ENCODE measurements at places on chromosomes 12 and 14. TPM values are rescaled to one million over a fixed set of nuclear protein-coding genes. Genes with fewer than 3 reads are reported as not detected.

- H3K4me3 ChIP-seq = no peak overlapping the region
- no peak for DNase-seq
- no peaks in the 10 kb centered on the region for H3K4me1 ChIP-seq
- no peaks in the 10 kb centered on the region for H3K36me3 ChIP-seq
- H3K27me3 ChIP-seq = no peaks in the 10 kb centered on the region
Observed at GRCh38 chr12:88420457-88420856, 159.8 kb downstream of the KITLG start.

DNA sequence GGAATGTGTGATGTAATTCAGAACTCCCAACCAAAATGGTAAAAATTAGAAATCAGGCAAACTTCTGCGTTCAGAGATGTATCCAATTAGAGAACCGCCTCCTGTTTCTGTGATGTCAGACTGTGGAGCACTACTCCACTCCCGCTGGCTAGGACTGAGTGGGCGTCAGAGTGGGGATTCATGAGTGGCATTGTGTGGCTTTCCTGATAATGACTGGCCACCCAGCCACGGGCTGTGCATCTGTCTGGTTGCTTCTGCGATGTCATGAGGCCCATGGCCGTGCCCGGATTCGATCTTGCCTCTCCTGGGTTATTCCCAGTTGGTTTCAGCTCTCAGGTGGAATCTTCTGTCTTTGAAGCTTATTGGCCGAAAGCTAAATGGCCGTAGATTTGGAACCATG lies 87.1 kb upstream of the KCNA1 start:
- H3K4me3 ChIP-seq = no peak overlapping the region
- DNase-seq = no peak
- no peaks in the 10 kb centered on the region for H3K4me1 ChIP-seq
- no peaks in the 10 kb centered on the region for H3K36me3 ChIP-seq
- no peaks in the 10 kb centered on the region for H3K27me3 ChIP-seq

DNA sequence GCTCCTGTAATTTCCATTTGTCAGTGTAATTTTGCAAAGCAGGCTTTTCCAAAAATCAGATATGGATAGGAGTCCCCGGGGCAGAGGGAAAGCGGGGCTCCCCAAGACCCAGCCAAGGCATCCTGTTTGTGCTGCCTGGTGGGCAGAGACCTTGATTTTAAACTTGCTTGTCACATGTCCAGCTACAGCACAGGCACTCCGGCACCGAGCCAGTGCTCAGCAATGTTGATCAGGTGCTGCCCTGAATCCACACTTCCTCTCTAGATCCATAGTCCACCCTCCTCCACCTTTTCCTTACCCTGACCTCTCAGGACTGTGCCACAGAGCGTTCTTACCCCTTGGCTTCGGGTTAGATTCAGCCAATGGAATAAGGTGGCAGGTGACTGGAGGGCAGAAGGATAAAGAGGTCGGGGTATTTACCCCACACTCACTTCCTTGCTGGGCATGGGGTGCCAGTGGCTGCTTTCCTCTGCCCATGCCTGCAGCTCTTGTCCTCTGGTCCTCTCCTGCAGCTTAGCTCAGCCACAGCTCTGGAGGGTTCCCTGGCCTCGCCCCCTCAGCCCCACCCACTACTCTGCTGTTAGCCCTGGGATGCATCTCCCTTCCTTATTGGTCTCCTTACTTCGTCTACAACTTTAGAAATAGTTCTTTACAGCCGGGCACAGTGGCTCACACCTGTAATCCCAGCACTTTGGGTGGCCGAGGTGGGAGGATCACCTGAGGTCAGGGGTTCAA lies 80.1 kb downstream of the IRF2BPL start:
- peak overlapping the region; percentile 36 for H3K27ac ChIP-seq
- no peak for DNase-seq
- no peaks in the 10 kb centered on the region for H3K27me3 ChIP-seq
- peak overlapping the region; percentile 35 for H3K4me3 ChIP-seq
- peaks cover 2% of the 10 kb centered on the region for H3K4me1 ChIP-seq

DNA sequence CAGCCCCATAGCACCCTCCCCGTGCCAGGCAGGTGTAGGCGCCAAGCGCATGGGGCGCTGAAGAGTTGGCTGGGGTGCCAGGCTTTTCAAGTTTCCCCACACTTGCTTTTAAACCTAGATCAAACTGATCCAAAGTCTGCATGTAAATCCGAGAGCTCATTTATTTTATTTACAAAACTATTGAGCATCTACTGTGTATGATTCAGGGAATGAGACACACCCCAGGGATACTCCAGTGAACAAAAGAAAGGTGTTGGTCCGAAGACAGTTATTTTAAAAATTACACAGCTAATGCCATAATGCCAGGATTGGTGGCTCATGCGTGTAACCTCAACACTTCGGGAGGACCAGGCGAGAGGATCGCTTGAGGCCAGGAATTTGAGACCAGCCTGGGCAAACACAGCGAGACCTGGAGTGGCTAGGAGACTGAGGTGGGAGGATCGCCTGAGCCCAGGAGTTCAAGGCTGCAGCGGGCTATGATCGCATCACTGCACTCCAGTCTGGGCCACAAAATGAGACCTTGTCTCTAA lies 780 bp upstream of the SLC41A2 start:
- peaks cover 2% of the 10 kb centered on the region for H3K27me3 ChIP-seq
- peak; percentile 53 for DNase-seq
- no peaks in the 10 kb centered on the region for H3K36me3 ChIP-seq
- no peak overlapping the region for H3K27ac ChIP-seq
- H3K4me3 ChIP-seq = peak overlapping the region; percentile 89

DNA sequence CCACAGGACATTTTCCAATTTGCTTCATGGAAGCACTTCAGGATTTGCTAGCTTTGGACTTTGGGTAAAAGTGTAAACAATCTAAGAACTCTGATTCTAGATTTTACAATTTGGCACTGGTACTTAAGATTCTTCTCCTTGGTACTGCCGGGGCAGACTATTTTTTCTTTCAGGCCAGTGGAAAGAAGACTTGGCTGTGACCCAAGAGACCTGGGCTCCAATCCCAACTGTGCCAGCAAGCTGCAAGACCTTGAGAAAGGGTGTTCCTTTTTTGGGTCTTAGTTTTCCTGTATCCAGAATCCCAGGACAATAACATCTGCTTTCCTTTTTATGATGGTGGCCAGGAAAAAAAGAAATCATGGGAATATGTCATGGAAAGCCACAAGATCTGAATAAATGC lies 148.1 kb upstream of the CRY1 start:
- H3K4me1 ChIP-seq = peaks cover 4% of the 10 kb centered on the region
- no peak overlapping the region for H3K4me3 ChIP-seq
- no peaks in the 10 kb centered on the region for H3K27me3 ChIP-seq

DNA sequence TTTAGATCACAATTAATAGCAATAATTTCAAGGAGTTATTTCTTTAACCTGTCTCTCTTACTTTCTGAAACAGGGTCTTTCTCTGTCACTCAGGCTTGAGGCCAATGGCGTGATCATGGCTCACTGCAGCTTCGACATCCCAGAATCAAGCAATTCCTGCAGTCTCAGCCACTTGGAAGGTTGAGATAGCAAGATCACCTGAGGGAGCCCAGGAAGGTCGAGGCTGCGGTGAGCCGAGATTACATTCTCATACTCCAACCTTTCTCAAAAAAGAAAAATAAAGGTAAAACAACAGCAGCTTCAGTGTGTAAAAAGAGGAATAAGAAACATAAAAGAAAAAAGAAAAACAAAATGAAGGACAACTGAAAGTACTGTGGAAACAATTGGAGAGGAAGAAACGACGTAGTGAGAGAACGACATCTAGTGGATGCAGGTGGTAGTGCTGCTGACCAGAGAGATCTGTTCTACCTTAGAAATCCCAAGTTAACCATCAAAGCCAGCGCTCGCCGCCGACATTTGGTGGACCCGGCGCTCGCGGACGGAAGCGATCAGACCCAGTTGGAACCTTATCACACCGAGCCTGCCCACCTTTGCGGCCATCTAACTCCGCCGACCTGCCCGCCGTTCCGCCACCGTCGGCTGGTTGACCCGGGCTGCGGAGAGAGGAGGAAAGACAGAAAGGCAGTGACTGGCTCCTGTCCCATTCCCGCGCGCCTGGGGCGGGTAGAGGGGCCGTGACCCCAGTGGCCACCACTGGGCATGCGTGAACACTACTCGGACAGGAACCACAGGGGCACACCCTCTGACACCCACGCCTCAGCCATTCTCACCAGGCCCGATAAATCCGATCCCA lies 196.1 kb downstream of the ALG10 start:
- H3K27ac ChIP-seq = no peak overlapping the region
- DNase-seq = peak; percentile 51
- no peaks in the 10 kb centered on the region for H3K27me3 ChIP-seq
- H3K36me3 ChIP-seq = peaks cover 17% of the 10 kb centered on the region
- H3K4me3 ChIP-seq = peak overlapping the region; percentile 31
- H3K4me1 ChIP-seq = no peaks in the 10 kb centered on the region

GRCh38 chr14:21069388-21070082 lies 569 bp upstream of the ARHGEF40 start:
- peaks cover 24% of the 10 kb centered on the region for H3K36me3 ChIP-seq
- no peak overlapping the region for H3K27ac ChIP-seq
- H3K4me3 ChIP-seq = peak overlapping the region; percentile 88
- peak; percentile 79 for DNase-seq

DNA sequence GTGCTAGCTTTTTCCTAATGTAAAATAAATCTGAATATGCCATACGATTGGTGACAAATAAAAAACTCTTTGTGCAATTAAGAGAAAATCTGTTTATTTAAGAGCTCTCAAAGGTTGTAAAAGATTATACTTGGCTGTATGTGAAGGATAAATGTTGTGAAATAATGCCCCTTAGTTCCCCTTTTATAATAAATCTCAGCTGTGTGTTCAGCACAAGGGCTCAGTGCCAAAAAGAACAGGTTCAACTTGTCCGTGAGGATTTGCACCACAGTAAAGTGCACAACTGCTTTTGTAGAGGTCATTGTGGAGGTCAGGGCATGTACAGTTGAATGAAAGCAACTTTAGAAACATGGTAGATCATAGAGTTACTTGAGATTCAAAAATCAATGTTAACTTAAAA lies 118.6 kb downstream of the TRMT5 start:
- peaks cover 4% of the 10 kb centered on the region for H3K36me3 ChIP-seq
- no peaks in the 10 kb centered on the region for H3K4me1 ChIP-seq
- no peak overlapping the region for H3K27ac ChIP-seq
- no peak for DNase-seq
- no peaks in the 10 kb centered on the region for H3K27me3 ChIP-seq

The KRT72 gene
- total RNA-seq = not detected

DNA sequence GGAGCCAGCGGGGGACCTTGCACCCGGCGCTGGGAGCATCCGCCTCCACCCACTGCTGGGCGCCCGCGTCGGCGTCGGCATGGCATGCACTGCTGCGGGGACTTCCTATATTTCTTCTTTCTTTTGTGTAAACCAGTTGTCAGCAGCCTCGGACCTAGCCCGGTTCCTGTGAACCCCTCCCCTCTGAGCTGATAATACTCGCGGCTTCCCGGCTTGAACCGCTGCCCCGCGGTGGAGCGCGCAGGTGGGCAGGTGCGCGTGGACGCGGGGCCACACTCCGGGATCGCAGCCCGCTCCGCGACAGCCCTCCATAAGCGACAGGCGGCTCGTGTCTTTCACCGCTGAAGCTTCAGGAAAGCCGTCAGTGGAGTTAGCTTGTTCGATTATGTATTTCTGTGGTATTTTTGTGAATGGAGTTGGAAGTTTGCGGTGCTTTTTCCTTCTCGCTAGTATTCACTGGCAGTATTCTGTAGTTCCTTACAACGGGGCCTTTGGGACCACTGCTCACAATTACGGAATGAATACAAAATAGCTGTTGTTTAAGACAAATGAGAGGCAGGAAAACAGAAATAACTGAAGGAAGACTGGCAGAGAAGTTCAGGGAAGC lies 870 bp downstream of the BMAL2 start:
- DNase-seq = peak; percentile 56
- peaks cover 10% of the 10 kb centered on the region for H3K27me3 ChIP-seq
- peak overlapping the region; percentile 81 for H3K4me3 ChIP-seq

DNA sequence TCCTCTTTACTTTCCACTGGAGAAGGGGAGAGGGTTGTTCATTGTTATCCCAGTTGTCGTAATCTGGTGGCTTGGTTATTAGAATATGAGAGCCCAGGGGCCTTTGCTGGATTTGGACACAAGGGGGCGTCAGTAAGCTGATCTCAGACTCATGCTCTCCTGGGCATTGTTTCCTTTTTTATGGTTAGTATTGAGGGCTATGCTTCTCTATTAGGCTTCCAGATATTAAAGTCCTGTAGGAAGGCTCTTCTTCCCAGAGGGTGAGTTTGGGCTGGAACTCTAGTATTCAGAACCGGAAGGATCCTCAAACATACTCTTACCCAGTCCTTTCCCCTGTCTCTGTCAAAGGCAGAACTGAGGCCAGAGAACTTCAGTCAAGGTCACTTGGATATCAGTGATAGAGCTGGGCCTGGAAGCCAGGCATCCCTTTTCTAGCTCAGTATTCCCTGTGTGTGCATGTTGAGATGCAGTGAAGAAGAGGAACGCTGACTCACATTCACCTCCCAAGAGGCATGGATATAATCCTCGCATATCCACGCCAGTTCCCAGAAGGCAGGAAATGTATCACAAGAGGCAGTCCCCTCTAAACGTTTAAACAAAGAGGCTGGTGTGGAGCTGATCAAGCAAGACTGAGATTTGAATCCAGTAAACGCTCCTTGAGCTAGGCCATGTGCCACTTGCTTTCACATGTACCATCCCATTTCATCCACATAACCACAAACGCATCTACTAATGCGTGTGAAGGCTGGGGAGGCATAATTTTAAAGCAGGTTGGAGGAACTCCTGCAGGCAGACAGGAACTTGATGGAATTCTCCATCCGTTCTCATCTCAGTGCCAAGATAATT lies 41.6 kb downstream of the UBE3B start:
- H3K27ac ChIP-seq = no peak overlapping the region
- peaks cover 51% of the 10 kb centered on the region for H3K36me3 ChIP-seq
- no peaks in the 10 kb centered on the region for H3K4me1 ChIP-seq
- H3K27me3 ChIP-seq = no peaks in the 10 kb centered on the region
- no peak overlapping the region for H3K4me3 ChIP-seq
- DNase-seq = peak; percentile 62

Data from H9 (cell line).